ENCODE measurements at places on chromosomes 7 and 10.
A peak's percentile ranks its signal among the peaks of the same experiment; 100 is the strongest.

DNA sequence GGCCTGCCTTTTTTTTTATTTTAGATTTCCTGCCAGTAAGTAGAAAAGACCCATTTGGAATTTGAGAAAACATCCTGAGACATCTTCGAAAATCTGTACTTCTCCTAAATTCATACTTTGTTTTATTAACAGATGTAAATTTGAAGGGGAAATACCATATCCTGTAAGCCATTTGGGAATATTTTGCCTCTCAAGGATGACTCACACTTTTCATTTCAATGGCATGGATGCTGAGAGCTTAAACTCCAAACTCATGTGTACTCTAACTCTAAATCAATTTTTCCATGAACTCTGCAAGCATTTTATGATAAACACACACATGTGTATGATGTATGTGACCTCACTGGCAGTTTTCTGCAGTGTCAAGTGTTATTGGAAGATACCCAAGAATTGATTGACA lies 89.0 kb downstream of the SEMA3A start:
- no peak for DNase-seq

DNA sequence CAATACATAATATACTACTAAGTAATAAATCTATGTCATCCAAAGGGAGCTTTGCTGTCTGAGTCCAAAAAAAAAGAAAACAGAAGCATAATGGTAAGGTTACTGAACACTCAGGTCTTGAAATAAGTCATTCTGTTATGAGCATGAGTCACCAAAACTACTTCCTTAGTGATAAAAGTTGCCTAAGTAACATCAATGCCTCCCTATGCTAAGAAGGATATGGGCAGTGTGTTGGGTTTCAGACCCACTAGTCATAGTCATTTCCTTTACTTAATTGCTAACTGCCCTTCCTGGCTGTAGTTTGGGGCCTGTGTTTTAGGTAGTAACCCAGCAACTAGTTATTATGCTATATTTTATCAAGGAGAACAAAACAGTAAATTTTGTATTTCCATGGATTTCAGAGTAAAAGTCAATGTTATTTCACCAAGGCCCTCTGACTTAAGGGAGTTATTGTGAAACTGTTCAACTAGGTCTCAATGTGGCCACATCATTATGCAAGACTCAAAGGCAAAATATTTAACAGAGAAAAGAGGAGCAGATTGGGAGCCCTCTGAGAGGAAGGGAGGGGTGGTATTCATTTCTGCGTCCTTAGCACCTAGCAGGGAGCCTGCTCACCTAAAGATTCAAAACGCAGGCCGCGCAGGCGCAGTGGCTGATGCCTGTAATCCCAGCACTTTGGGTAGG lies 11.7 kb upstream of the VIM start:
- DNase-seq = no peak

GRCh38 chr10:17859492-17860156 lies 50.5 kb downstream of the MRC1 start:
- DNase-seq = no peak

DNA sequence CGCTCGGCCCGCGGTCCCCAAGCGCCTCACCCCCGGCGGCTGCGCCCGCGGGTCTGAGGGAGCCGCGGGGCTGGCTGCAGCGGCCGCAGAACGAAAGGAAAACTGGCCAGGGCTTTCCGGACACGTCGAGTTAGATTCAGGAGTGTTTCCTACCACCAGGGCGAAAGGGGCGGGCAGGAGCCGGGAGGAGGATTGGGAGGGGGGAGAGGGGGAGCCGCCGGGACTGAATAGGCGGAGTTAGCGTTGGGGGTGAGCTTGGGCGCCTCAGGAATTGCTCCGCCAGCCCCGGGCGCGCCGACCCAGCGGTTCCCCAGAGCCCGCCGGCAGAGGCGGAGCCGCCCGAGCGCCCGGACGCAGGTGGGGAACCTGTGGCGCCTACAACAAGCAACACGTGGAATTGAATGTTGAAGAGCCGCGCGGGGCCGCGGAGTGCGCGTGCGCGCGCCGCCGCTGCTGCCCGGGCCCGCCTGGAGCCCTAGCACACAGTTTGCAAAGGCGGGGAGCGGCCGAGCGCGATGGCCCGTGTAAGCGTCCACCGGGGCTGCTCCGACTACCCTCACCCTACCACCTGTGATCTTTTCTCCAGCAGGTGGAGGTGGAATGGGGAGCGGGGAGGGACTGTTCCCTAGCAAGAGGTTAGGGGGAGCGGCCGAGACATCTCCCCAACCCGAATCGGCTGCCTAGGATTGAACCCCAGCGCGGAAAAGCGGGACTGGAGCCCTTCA lies at the start of gene CADPS2:
CADPS2 (minus strand) TSS at position 104 of the 725 bp plus-strand sequence. CDS start 123 bp downstream, outside the sequence.
- no peak for DNase-seq

DNA sequence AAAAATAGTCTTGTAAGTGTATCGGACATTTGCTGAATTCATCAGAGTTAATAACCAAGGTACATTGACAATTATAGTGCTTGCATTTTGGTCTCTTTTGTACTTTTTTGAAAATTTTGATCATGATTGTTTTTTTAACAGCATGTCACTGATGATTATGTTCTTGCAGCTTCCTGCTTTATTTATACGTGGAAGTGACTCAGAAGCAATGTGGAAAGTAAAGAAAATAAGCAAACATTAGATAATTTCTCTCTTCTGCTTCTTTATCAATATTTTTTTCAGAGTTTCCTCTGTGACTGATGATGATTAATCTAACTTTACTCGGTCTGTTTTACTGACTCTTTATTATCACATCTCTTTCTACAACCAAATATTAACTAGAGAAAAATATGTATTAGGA lies 1351.9 kb downstream of the REEP3 start:
- DNase-seq = no peak

DNA sequence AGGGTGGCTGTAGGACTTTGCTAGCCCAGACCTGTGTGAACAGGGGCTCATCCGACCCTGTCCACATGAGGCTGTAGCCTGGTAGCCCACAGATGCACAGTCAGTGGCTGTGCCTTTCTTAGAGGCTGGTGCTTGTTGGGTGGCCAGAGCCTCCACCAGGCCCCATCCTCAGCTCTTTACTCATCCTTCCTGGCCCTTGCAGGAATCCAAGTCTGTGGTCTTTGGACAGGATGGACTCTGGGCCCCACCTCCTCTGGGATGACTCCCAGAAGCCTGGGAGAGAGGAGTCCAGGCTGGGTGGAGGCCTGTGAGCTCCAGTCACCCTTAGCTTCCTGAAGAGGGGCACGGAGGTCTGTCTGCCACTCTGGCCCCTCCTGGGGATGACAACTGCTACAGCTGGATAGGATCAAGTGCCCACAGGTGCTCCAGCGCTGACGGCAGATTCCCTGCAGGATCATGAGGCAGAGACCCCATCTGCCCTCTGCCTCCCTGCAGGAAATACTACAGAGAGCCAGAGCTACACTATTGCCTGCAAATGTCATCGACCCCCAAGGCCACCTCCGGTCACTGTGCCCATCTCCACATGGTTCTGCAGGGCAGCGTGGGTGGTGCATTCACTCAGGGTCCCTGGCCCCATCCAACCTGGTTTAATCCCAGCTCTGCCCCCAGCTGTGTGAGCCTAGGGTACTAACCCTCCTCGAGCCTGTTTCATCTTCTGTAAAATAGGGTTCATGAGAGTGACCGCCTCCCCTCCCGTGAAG lies 114.5 kb downstream of the PTPN20 start:
- DNase-seq = no peak

DNA sequence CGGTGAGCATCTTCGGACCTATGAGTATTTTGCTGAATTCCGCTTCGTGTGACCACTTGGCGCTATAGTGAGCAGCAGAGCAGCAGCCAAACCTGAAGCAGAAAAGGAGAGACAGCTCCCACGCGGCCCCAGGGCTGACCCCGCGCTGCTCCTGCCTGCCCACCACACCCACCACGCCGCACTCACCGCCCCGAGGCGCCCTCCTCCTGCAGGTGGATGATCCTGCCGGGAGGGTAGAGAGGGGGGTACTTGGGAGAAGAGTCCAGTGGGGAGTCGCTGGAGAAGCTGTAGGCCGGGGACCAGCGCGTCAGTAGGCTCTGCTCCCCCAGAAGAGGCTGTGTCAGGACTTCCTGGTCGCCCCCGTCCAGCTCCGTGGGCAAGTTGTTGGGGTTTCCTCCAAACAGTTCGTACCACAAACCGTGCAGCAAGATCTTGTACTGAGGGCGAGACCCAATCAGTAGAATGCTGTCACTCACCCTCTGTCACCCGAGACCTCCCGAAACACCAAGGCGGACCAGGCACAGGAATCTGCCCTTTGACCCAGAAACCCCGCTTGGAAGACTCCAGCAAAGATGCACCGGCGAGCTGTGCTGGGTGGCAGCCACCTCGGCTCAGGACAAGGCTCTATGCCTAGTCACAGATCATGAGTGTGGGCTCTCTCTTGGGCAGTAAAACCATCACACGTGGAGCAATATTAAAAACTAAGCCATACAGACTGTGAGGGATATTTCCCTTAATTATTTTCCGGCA lies 37.6 kb downstream of the DAGLB start:
- DNase-seq = no peak

GRCh38 chr7:155204744-155205367 lies 92.8 kb upstream of the INSIG1 start:
- DNase-seq = no peak

DNA sequence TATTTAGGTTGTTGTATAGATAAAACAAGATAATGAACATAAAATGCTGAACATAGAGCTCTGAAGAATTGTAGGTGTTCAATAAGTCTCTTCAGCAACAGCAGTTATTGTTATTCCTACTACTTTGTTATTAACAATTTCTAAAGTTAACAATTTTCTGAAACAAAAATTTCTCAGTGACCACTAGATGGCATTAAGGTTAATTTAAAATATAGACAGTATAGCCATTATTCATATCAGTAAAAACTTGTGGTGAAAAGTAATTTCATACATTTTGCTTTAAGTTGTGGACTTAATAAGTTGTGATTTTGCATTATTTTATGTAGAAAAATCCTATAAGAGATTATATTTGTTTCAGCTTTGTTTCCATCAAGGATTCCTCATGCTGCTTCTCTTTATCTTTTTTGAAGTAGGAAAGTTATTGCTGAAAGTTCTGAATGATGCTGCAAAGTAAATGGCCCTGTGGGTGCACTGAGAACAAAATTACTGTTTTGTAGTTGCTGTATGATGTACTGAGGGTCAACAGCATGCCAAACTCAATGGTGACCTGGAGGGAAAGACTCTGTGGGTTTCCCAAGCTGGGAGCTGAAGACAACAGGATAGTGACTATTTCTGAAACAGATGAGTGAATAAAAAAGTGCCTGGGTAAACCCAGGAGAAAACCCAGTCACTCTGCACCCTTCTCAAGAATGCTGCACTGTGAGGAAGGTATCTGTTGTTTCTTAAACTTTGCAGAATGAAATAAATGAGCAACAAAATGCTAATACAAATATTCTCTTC lies 253.6 kb downstream of the KIF20B start:
- no peak for DNase-seq

DNA sequence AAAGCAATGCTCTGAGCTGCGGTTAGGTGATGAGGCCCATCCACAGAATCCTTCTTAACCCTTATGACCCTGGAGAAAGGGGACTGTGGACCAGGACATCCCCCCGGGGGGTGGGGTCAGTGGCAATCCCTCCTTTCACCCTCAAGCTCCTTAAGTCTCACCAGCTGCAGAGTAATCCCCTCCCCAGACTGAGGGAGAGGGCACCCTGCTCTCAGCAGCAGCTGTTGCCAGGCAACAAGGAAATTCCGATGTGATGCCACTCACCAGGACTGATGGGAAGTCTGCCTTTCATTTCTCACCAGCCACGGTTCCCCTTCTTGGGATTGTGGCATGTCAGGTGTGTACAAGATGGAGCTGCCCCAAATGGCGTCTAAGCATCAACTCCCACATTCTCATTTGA lies 129.6 kb downstream of the DOCK1 start:
- no peak for DNase-seq

- DNase-seq = no peak
These were observed 29.0 kb upstream of the SOSTDC1 start for GRCh38 chr7:16494551-16494950.

GRCh38 chr10:96642973-96643372 lies 56.2 kb upstream of the TM9SF3 start:
- peak; percentile 15 for DNase-seq

DNA sequence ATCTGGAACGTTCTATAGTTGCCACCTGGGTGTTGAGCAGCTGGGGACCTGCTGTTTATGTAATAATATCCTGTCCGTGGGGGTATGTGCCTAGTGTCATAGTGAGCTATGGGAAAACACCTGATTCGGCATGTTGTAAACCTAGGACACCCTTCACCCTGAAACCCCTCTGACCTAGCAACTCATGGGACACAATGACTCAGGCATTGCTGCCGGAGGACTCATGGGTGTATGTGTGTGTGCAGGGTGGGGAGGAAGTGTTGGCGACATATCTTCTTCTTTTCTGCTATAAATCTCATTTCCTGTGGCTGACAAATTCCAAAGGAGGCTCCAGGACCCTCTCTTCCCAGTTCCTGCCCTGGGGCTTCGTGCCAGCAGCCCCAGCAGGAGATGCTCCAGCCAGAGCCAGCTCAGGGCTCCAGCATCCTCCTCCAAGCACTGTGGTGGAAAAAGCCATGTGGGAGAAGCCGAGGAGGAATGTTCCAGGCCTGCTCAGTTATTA lies 77.0 kb upstream of the PODXL start:
- no peak for DNase-seq

GRCh38 chr7:7789551-7789988 lies 71.2 kb upstream of the RPA3 start:
- DNase-seq = no peak

DNA sequence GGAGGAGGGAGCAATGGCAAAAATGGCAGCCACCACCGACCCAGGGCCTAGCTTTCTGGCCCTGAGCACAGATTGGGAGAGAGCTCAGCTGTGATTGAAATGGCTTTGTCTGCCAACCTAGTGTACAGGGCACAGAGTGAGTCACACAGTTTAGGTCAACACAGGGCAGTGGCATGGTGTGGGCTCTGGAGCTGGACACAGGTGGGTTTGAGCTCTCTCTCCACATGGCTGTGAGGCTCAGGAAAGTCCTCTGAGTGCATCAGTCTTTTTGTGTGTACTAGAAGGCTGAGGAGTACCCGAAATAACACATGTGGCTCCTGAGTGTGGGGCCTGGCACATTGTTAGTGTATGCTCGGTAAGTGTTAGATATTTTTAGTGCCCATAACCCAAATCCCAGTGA lies 60.2 kb upstream of the LOXL4 start:
- no peak for DNase-seq

DNA sequence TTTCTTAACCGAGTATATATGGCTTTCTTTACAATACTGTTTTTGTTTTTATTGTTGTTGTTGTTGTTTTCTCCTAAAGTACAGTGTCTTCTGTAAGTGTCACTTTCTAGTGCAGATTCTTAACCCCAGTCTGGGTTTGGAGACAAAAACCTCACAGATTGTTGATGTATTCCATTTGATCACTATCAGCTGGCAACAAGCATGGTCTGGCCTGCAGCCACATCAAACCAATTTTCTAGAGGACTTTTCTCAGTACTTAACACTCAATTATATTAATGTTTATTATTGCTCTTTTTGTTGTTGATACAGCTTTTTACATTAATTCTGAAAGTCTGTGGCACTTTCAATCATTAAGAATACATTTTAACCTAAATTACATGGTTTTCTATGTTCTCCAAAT lies 17.1 kb downstream of the LRRN3 start:
- DNase-seq = no peak

- no peak for DNase-seq
These were observed 13.2 kb upstream of the IFRD1 start for GRCh38 chr7:112437072-112437471.

All from T-helper 9 cell (primary cell).